WTC11 (cell line): ENCODE measurements at places on chromosomes 2 and 18. TPM values are rescaled to one million over a fixed set of nuclear protein-coding genes. Genes with fewer than 3 reads are reported as not detected.

DNA sequence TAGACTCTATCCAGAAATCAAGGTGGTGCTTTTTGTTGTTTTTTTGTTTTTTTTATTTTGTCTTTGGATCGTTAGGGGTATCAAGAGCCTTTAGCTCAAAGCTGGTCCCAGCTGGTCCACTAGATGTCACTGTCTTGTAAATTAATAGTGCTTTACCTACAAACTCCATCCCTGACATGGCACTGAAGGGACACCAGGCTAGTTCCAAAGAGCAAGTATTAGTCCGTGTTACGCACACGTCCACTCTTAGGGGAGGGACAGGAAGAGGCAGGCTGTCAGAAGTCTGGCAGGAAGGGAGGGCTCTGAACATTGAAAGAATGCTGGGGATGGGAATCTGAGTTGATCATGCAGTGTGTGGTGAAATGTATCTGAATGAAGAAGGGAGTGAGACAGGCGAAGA, 85.9 kb upstream of the CCBE1 start:
- peak; percentile 42 for DNase-seq

- no peak for DNase-seq
Observed at GRCh38 chr18:40921845-40922629, 1033.0 kb upstream of the PIK3C3 start.

- DNase-seq = no peak
Observed at GRCh38 chr18:58209326-58209725, 165.3 kb downstream of the NEDD4L start.

- no peak for DNase-seq
Observed at GRCh38 chr2:396903-397302, 109.0 kb upstream of the ALKAL2 start.

DNA sequence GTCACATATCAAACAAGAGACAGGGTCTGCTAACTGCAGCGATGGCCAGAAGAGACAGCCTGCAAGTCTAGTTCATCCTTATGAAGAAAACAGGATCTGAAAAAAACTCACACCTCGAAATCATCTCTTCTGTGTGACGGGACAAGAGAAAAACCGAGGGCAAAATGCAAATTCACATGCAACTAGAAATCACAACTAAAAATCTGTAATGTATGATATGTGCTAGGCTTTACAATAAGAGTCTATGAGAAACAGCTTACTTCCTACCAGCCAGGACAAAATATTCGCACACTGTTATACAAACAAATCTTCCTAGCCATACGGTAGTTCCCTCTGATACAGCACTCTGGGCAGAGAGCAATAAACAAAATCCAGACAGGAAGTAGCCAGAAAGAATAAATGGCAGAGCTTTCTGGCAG, 48.8 kb downstream of the ANKRD44 start:
- DNase-seq = no peak

GRCh38 chr18:52624702-52625101, 284.7 kb downstream of the DCC start:
- no peak for DNase-seq

DNA sequence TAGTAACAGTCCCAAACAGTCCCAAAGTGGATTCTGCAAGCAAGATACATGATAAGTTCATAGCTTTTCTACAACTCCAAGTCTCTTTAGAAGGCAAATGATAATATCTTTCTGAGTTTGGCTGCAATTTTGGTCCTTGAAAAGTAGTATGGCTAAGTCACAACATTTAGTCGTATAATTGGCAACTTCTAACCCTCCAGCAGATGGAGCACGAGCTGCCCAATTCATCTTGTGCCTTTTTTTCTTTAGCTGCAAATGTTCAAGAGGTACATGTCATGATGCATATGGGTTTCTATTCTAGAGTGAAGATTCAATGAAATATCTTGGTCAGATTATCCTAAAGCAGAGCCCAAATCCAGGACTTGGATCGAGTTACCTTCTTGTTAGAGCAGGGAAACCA, 127.0 kb upstream of the KLHL14 start:
- no peak for DNase-seq

DNA sequence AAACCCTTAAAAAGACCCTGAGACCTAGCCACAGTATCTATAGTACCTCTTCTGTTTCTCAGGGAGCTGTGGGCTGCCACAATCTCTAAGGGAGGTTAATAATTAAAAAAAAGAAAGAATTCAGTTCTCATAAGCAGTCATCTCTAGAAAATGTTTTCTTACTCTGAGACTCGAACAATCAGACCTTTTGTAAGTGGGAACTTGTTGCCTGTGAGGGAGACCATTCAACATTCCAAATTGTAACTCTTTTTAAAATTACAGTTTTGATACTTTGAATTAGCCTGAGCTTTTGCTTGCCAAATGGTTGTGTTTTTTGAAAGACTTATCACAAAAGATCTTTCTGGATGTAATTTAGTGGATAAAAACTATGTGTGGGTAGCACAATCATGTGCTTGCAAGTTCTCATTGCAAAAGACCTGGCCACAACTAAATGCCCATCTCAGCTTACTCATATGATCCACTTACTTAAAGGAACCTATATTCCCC, 33.3 kb downstream of the IL1R2 start:
- no peak for DNase-seq

GRCh38 chr2:6723865-6724604, 141.7 kb downstream of the CMPK2 start:
- no peak for DNase-seq

DNA sequence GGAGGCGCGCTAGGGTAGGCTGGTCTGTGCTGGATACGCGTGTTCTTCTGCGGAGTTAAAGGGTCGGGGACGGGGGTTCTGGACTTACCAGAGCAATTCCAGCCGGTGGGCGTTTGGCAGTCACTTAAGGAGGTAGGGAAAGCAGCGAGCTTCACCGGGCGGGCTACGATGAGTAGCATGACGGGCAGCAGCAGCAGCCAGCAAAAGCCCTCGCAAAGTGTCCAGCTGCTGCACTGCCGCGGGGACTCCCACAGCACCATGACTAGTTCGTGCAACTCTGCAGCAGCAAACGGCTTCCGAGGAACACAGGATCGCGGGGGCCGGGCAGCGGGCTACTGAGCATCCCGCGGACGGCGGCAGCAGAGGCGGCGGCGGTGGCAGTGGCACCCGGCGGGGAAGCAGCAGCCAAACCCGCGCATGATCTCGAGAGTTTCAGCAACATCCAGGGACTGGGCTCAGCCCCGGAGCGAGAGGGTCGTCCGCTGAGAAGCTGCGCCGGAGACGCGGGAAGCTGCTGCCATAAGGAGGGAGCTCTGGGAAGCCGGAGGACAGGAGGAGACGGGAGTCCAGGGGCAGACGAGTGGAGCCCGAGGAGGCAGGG, 368 bp downstream of the TMEFF2 start:
- peak; percentile 14 for DNase-seq

GRCh38 chr18:71327850-71328249, 1039.0 kb downstream of the SOCS6 start:
- DNase-seq = no peak

DNA sequence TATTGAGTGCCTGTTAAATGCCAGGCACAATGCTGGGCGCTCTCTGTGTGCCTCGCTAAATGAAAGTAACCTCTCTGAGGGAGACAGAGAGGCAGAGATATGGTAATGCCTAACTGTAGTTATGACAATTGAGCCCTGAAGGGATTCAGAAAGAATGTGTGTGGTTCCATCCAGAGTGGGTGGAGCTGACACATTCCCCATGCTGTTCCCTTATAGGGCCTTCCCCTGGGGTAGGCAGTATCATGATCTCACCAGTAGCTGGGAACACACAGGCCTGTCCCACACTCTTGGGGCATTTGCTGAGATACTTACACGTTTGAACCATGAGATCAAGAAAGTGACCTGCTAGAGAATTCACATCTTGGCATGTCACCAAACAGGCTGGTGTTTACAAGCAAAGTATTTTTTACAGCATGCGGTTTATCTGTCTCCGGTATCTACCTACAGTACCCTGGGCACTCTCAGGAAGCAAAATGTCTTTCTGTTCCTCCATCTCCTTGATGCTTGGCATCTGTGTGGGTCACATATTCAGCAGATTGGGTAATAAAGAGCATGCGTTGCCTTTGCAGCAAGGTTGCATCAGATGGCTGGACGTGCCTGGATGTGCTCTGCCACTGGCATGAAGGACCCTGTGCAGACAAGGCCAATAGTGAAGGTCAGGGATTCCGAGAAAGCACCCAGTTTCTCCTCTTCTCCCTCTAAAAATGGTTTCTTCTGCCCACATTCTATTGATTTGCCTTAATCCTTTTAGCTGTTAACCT, 9.4 kb downstream of the CTIF start:
- DNase-seq = no peak

- DNase-seq = no peak
Observed at GRCh38 chr2:146544701-146545100, 1300.1 kb upstream of the ACVR2A start.

- no peak for DNase-seq
Observed at GRCh38 chr2:72183466-72183865, 35.8 kb upstream of the CYP26B1 start.

- DNase-seq = no peak
Observed at GRCh38 chr2:47336259-47337238, 66.4 kb upstream of the MSH2 start.

GRCh38 chr2:155404433-155405002, 706.0 kb downstream of the KCNJ3 start:
- no peak for DNase-seq

GRCh38 chr18:36176177-36176584, 11.1 kb upstream of the MOCOS start:
- DNase-seq = no peak

DNA sequence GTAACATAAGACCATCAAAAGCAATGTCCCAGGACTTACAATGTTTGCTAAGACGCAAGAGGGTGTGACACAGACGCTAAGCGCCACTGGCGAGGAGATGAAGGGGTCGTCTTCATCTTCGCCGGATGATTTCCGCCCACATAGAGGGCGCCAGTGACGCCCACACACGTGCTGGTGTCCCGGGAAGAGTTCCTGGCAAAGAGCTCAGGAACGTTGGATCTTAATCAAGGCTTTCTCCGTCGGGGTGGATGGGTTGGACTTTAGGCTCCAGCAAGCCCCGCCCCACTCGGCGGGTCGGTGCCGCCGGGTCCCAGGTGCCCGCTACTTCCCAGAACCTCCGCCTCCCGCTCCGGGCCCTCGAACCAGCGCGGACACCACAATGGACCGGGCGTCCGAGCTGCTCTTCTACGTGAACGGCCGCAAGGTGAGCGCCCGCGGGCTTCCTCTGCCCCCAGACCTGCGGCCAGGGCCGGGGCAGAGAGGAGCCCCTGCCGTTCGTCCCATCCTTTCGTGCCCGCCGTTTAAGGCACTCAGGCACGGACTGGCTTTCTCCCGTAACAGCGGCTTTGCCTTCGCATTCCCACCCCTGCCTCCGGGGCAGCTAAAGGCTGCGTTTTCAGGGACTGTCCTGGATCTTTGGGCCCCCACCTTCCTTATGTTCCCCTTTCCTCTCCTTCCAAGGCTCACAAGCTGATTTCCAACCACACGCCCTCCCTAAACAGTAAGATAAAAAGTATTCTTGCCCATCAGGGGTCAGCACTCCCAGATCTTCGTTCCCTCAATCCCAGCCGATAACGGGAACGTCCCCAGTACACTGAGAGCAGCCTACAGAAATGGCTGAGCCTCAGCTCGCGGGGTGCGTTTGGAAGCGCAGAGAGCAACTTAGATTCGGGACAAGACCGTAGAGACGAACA, at the start of gene AOX1:
Gene AOX1, plus strand, starts transcription at position 285 of the 914 bp plus-strand sequence. Its CDS starts 95 bp downstream, at position 380.
- DNase-seq = peak; percentile 77

DNA sequence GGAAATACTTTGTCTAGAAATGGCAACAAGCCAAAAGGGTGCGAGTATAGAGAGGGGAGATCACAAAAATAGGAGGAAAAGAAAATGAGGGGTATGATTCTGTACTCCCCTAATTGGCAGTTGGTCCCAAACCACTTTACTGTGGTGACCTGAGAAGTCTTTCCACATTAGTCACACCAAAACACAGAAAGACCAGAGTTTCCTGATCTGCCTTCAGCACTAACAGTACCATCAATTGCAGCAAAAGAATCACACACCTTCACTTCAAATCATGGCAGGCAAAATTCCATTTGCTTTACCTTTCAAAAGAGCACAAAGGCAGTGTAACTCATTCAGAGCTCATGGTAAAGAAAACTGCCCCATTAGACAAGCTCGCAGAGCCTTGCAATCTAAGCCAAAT, 86.8 kb downstream of the ALK start:
- DNase-seq = no peak

DNA sequence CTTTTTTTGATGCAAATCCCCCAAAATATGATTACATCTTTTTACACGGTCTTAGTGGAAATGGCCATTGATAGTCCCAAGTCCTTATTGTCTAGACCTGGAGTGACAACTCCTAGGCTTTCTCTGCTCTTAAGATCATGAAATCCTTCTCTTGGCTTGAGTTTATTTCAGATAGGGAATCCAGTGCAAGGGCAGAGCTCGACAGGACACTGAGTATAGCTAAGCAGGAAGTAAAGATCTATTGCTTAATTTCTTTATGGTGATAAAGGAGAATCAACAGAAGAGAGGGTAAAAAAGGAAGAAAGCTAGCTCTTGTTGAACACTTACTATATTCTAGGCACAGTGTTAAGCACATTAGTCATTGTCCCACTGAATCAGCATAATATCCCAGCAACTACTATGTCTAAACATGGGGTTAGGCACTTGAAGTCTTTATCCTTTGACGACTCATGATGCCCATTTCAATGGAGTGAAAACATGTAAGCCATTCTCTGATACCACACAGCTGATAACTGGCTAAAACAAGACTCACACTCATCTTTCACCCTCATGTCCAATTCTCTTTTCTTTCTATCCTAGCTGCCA, 74.1 kb upstream of the LRATD1 start:
- no peak for DNase-seq

GRCh38 chr18:59592624-59593023, 104.6 kb downstream of the CCBE1 start:
- DNase-seq = no peak

DNA sequence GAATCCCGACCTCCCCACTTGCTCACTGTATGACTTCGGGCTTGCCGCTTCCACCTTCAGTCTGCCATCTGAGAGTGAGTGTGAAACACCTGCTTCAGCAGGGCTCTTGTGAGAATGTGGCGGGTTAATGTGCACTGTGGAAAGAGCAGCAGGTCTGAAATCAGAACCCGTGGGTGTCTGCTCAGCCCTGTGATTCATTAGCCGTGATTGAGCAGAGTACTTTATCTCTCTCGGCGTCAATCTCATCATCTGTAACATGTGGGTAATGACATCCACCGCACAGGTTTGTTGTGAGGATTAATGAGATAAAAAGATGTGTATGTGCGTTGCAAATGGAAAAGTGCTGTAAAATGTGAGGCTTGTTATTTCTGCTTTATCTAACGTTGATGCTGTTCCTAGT, 128.6 kb downstream of the LRATD1 start:
- DNase-seq = no peak

MATN3 gene
- 6.3 to 9.1 TPM (median 8.6 TPM) in 3 replicates for total RNA-seq

SNORC gene
- 2.8 to 3.4 TPM (median 3.4 TPM) in 3 replicates for total RNA-seq

UGT1A5 gene
- total RNA-seq = not detected in 3 replicates

INPP5D gene
- 17.2 to 23.7 TPM (median 22.3 TPM) in 3 replicates for total RNA-seq

SH3RF3 gene
- total RNA-seq = 0.78 to 1.0 TPM (median 0.87 TPM) in 3 replicates

SKA1 gene
- total RNA-seq = 15.7 to 18.6 TPM (median 18.1 TPM) in 3 replicates

HOXD1 gene
- 0.14 to 0.22 TPM in 2 of 3 replicates, not detected in the other for total RNA-seq

MAP3K20 gene
- total RNA-seq = 14.2 to 15.2 TPM (median 14.5 TPM) in 3 replicates
